ENCODE measurements at places on chromosomes 1 and 21.

DNA sequence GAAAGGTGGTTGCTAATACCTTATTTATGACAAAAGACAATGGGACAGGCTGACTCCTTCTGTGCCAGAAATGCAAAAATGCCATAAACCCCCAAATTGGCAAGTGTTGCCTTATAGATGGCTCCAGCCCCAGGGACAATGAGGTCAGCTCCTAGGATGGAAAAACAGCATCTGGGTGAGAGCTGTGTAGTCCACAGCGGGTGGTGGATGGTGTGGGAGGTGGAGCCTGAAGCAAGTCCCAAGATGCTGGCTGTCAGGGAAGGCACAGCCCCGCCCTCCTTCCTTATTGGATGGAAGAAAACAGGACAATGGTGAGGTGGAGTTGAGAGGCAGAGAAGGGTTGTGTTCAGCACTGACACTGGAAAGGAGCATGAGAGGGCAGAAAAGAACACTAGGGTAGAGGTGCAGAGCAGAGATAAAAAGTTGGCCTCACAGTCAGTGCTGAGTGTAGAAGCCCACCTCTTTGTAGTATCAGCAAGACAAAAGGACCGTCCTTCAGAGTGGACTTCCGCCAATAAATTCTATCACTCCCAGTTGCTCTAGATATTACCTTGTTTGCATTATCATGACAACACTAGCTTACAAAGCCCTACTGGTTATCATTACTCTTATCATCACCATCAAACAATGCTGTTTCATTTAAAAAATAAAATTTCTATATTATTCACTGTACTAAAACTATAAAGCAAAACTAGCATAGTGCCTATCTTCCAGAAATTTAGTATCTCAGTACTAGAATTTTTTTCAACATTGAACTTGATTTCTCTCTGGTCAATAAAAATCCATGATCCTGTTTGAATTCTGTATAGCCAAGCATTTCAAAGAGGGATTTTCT lies 3.7 kb upstream of the SDE2 start:
- no peak for DNase-seq

- no peak for DNase-seq
These were observed 10.0 kb upstream of the IGSF3 start for GRCh38 chr1:116677474-116678062.

DNA sequence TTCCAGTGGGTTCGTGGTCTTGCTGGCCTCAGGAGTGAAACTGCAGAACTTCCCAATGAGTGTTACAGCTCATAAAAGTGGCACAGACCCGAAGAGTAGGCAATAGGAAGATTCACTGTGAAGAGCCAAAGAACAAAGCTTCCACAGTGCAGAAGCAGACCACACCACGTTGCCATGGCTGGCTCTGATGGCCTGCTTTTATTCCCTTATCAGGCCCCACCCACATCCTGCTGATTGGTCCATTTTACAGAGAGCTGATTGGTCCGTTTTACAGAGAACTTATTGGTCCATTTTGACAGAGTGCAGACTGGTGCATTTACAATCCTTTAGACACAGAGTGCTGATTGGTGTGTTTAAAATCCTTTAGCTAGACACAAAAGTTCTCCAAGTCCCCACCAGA lies 131.4 kb upstream of the CHRM3 start:
- no peak for DNase-seq

GRCh38 chr21:42681296-42682206 lies 28.1 kb downstream of the PDE9A start:
- DNase-seq = no peak

DNA sequence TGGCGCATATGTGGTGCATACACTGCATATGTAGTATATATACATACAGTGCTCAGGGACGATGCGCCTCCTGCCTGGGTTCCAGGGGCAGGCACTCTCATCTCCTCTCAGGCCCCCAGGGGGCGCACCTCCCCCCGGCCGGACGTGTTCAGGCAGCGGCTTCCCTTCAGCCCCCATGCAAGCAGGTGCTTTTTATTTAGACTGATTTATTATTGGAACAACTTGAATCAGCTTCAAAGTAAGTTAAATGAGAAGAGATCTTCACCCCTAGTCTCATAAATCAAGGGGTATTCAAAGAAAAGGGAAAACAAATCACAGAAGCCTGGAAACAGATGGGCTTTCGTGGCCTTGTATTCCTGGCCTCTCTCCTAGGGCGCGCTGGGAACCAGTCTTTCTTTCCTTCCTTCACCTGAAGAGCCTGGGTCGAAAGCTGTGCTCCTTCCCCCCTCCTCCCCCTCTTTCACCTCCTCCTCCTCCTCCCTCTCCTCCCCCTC lies 64.6 kb downstream of the UBIAD1 start:
- DNase-seq = peak; percentile 45

DNA sequence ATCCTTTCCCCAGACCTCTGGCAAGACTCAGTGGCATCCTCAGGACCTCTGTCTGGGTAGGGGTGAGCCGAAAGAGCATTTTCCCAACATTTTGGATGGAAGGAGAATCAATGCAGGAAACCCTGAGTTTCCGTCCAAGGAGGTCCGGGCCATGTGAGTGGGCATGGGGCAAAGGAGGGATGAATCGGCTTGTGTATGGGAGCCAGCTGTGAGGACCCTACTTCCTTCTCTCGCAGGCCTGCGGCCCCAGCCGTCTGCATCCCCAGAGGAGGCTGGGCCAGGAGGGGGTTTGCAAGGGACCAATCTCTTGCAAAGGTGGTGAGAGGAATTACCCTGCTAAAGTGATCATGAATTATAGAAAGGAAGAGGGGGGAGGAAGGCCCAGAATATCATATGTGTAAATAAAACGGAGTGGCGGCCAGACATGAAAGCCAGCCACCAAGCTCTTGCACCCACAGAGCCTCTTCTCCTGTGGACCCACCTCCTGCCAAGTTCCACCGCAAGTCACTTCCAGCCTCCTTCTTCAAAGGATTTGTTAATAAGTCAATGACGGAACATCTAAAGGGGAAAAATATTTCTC lies 48.2 kb upstream of the POU3F1 start:
- no peak for DNase-seq

- no peak for DNase-seq
These were observed 111.7 kb downstream of the NMNAT2 start for GRCh38 chr1:183306317-183307042.

DNA sequence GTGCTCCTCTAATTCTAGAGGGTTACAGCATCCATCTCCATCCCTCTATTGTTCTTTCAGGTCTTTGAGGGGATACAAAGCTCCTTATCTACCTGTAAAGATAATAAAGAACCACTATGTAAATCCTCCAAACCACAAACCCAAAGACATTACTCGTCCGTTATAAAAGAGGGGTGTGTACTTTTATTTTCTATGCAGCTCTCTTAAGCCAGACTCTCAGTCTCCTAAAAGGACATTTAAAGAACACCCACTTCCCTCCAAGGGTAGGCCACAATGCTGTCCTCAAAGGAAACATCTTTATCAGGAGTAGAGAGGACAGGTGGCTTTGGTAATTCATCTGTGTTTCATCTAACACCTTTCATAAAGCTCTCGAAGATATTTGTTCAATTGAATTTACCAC lies 67.9 kb upstream of the DYNLT5 start:
- no peak for DNase-seq

DNA sequence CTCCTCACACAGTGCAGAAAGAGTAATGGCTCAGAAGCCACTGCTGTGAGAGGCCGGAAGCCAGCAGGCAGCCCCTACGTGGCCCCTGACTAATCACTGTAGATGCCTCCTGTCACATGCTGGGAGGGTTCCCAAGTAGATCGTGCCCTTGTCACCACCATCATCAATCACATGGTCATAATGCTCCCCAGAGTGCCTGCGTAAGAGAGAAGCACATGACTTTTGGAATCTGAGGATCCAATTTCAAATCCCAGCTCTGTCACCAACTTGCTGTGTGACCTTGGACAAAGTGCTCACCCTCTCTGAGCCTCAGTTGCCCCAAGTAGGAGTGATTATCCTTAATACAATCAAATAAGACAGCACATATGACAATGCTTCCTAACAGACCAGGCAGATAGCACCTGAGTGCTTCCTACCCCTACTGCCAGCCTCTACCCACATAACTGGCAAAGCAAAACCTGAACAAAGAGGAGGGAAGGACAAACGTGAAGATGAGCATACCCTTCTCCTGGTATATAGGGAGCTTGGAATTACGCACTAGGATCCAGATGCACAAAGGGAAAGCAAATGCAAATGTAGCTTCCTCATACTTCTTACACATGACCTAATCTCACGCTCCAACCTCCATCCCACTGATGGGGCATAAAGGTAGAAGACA lies 65.7 kb downstream of the SDC3 start:
- DNase-seq = no peak

GRCh38 chr1:22364764-22365163 lies 86.9 kb upstream of the ZBTB40 start:
- no peak for DNase-seq

DNA sequence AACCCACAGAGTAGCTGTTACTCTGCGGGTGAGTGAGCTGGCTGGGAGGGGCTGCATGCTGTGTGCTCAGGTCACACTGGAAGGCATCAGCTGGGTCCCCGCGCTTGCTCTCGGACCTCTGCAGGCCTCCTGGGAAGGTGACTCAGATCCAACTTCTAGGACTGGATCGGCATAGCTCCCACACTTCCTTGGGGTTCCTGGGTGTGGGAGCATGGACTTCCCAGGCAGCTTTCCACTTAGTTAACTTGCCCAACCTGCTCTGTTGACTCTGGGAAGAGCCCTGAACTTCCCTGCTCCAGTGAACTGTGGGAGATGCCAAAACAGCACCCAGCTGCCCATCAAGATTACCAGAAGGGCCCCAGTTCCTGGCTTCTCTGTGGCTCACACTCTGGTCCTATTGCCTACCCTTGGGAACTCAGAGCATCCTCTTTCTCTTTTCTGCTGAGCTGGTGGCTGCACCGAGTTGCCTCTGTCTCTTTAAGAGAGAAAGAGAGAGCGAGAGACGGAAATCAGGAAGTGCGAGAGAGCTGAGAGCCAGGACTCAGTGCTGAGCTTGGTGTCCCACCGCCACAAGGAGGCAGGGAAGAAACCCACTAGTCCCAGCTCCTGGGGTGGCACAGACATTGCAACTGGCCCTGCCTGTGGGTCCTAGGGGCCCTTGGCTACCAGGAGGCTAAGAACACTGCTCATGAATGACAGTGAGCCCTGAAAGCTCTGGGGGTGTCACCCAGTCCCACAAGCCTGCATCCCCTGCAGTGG lies at the start of gene IKBKE:
Gene IKBKE (plus strand): TSS at position 544 of the 759 bp plus-strand sequence. CDS start 2,752 bp downstream, outside the sequence.
- DNase-seq = no peak

GRCh38 chr1:239987103-239987745 lies 104.5 kb upstream of the FMN2 start:
- DNase-seq = no peak

- DNase-seq = no peak
These were observed 8.2 kb upstream of the RGSL1 start for GRCh38 chr1:182441719-182442118.

DNA sequence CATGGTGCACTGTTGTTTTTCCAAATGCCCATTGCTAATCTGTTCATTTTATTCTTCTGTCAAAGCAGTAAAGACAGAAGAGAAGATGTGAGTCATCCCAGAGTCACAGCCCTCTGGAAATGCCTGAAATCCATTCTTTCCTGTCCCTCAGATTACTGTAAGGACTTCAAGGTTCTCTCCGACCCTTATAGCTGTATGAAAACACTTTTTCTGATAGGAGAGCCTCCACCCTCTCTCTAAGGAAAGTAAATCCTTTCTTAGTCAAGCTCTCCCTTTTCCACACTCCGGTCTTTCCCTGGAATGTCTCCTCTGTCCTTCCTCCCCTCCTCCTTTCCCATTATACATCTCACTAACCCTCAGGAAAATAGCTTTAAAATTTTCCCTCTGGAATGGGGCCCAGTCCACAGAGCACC lies 3.5 kb upstream of the PRDX6 start:
- no peak for DNase-seq

DNA sequence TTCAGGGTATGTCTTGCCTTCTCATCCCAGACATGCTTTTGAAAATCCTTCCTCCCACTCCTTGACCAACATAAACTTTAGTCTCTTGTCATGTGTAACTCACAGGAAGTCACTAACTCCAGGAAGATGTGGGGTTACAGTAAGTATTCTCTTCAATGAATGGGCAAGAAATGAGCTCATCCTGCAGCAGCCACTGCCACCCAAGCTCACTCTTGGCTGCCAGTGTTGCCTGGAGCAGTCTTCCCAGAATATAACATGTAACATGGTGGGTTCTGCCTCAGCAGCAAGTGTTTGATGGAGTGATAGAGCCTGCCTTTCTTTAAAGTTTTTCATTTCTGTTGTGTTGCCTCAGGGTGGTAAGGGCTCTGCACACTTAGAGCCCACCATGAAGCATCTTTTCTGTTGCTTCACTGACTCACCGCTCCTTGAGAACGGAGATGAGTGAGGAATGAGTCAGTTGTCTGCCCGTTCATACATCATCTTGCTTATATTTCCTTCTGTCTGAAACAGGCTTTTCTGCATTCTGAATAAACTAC lies 187.0 kb downstream of the TPR start:
- no peak for DNase-seq

DNA sequence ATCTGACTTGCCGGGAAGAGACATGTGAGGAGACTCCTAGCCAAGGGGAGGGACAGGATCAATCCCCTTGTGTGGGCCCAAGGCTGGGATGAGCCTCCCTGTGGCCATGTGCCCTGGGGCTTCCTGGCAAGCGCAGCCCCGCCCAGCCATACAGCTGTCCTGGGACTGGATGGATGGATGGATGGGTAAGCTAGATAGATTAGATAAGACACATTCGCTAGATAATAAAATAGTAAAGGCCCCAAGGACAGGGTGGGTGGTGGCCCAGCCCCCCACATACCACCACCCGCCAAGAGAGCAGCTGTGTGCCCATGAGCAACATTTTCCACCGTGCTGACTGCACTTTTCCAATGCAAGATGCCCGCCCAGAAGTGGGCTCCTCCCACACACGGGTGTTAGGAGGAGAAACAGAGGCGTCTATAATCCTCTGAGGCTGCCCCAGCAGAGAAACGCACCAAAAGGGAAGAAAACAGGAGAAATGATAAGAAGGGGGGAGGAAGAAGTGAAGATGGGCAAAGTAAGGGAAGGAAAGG lies 25.1 kb downstream of the ZBTB17 start:
- DNase-seq = peak; percentile 77

GRCh38 chr1:213993929-213994328 lies 6.2 kb downstream of the PROX1 start:
- no peak for DNase-seq

DNA sequence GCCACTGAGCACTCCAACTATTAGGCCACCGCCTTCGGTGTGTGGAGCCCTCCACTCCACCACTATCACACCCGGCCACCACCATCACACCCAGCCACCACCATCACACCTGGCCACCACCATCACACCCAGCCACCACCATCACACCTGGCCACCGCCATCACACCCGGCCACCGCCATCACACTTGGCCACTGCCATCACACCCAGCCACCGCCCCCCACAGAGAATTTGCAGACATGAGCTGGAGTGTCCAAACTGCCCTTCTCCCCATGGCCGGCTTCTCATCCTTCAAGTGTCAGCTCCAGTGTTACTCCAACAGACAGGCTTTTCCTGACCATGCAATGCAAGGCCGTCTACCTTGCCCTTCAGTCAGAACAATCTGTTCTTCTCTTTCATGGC lies 50.4 kb upstream of the A3GALT2 start:
- DNase-seq = no peak

DNA sequence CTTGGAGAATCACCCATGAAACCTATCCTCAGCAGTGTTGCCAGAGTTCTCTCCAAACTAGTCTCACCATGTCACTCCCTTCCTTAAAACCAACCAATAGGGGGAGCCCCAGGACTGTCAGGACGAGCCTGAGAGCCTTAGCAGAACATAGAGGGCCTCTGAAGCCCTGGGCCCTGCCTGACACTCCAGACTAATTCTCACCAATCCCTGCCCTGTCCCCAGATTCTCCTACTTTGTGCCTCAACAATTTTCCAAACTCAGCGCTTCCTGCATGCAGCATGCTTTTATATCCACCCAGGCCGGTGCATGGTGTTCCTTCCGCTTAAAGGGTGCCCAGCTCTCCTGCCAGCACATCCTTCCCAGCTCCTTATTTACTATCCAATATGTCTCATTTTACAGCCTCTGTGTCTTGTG lies 42.7 kb downstream of the HSD3B1 start:
- no peak for DNase-seq

Measured in stimulated activated CD8-positive, alpha-beta memory T cell treated with anti-CD3 and anti-CD28 coated beads, Interleukin-4, amount 100 ng/mL, for 4 hours (primary cell).